ENCODE measurements at places on chromosomes 4 and X.

GRCh38 chrX:9180623-9181022 lies 146.7 kb upstream of the FAM9B start:
- no peak for DNase-seq

DNA sequence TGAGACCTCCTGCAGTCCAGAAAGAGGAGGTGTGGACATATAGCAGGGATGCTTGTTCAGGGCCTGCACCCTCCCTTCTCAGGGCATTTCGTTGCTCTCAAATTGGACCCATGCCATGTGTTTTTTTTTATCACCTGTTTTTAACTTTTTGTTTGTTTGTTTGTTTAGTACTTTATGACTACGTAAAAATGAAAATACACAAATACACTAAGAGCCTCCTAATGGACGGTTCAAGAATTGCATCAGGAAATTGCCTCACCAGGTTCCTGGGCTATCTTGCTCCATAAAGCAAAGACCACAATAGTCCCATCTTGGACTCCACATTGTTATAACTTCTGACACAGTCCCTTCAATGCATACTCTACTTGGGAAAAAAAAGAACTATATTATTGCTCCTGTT lies 1685.9 kb upstream of the TENM3 start:
- DNase-seq = no peak

GRCh38 chrX:100353326-100353725 lies 56.7 kb downstream of the PCDH19 start:
- no peak for DNase-seq

GRCh38 chr4:36758312-36759178 lies 477.1 kb downstream of the DTHD1 start:
- no peak for DNase-seq

GRCh38 chr4:151888367-151888866 lies 127.6 kb upstream of the GATB start:
- DNase-seq = no peak

DNA sequence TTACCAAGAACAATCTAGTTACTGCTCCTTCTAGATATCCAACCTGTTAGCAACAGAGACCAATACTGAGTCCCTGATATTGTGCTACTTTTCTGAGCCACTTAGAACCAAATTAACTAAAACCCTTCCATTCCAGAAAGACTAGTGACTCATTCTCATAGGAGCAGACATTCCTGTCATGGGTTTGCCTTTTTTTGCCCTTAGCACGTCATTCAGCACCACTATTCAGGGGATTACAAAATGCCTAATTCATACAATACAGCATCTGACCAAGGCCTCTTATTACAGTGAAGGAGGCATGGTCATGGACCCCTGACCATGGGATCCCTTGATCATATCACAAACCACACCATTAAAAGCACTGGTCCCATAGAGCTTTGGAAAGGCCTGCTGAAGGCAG lies 123.8 kb upstream of the CXCL13 start:
- no peak for DNase-seq

DNA sequence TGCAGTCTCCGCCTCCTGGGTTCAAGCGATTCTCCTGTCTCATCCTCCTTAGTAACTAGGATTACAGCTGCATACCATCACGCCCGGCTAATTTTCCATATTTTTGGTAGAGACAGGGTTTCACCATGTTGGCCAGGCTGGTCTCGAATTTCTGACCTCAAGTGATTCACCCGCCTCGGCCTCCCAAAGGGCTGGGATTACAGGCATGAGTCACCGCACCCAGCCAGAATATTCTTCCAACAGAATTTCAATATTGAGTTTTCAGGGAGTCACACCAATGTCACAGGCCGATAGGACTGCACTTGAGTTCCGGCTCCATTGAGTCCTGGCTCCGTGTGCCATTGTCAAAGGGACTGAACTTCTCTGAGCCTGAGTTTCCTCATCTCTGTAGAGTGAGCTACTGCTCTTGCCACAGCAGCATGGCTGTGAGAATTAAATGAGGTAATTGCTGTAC lies 82.9 kb downstream of the CLCN4 start:
- no peak for DNase-seq

DNA sequence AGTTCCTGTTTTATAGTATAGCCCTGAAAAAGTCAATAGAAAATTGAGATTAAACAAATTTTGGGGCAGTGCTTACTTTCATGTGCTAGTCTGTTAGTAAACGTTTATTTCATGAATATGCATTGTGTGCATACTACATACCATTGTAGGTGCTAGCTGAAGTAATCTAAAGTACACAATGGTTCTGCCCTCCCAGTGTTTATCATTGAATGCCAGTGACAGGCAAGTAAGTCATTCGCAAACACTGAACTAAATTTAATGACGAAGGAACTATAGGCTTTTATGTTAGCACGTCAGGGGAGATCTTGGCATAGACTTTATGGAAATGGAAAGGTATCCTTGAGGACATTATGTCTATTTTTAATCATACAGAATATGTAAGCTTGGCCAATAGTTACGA lies 426.9 kb upstream of the EPHA5 start:
- DNase-seq = no peak

GRCh38 chr4:81499840-81500239 lies 28.1 kb upstream of the RASGEF1B start:
- DNase-seq = no peak

DNA sequence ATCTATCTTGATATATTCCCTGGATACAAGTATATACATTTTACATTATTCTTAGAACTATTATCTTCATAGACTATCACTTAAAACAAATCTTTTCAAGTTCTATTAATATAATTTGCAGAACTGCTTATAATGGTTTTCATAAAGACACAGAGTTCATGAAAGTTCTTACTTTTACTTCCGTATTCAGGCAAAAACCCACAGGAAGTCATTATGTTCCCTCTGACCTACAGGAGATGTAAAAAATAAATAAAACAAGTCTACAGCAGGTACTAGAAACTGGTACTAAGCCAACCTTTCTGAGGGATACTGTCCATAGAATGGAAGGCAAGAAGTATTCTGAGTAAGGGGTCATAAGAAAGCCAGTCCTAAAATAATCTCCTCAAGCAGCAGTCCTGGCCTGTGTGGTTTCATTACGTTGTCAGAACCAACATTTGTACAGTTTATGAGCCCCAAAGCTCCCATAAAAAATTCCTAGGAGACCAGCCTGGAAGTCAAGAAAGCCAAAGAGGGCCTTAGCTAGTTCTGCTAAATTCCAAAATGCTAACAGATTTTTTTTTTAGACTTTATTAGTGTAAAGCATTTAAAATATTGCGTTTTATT lies 68.6 kb downstream of the CAMK2D start:
- no peak for DNase-seq

DNA sequence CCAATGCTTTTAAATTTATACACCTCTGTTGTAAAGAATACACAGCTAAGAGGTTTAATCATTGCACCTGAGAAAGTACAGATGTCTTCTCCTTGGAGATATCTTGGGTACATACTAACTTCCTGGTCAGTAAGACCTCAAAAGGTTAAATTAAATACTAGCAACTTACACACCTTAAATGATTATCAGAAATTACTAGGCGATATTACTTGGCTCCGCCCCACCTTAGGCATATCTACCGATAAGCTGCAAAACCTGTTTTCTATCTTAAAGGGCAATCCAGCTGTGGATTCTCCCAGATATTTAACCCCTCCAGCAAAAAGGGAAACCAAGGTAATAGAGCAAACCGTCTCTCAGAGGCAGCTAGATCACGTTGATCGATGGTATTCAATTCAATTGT lies 819.4 kb downstream of the FAM133A start:
- DNase-seq = no peak

DNA sequence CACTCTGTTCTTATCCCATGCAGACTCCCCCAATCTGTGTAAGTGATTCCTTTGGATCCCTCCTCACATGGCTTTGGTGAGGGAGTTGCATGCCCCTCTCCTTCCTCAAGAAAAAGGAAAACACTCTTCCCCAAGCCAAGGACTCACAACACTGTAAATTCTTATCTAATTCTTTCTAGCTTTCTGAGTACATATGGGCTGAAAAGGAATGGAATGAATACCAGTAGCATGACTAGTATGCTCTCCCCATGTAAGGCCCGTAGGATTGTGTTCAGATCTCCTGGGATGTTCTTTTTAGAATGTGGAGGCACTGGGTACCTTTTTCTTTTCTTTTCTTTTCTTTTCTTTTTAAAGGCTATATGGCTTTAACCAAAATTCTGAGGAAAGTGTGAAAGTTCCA lies 17.0 kb upstream of the MAGED1 start:
- no peak for DNase-seq

DNA sequence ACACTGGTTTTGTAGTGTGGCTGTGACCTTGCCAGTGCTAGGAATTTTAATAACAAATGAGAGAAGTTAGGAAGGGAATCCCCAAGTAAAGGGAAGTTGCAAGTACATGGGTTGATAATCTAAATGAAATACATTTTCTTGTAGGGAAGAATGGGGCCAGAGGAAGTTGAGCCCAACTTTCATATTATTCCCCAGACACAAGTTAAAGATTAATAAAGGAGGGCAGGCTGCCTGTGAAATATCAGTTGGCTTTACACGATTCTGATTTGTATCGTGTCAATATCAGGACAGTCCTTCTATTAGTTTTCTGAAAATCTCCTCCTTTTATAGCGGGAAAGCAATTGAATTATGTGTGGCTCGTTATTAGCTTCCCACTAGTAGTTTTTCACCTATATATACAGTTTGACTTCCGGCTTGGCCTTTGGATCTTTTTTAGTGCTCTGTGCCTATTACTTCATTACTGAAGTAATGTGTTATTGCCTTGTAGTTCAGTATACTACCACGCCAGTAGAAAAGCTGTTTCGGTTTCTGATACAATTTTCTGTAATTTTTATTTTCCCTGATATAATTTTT lies 1.7 kb downstream of the PDLIM5 start:
- DNase-seq = no peak

- DNase-seq = no peak
Observed at GRCh38 chr4:183961795-183962194, 56.7 kb downstream of the STOX2 start.

DNA sequence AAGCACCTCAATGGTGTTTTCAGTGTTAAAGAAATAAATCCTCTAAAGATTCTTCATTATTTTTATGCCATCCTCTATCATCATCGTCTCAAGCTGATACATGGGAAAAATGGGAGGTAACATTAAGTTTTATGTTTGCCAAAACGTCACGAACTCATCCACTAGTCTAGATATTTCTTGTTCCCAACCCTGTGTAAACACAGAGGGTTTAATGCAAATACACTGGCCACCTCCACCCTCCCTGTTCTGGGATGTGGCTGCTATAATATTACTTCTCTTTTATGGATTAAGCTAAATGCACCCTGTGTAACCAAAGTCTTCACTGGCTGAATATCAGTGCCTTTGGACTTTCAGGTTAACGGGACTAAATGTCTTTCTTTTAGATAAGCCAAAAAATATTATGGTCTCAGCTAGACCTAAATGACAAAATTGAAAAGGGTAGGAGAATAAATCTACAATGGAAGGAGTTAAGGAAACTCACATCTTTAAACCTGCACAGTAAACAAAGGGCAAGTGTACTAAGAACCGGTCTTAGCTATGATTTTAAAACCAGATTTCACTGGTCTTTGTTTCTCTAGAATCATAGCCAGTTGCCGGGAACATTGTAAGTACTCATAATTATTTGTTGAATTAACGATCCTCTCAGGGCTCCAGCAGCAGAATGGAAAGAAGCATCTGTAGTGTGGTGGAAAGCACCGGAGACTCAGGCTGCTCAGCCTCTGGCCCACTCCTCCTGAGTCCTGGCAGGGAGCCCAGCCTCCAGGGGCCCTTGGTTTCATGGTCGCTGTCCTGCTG lies 103.5 kb upstream of the NOCT start:
- no peak for DNase-seq

DNA sequence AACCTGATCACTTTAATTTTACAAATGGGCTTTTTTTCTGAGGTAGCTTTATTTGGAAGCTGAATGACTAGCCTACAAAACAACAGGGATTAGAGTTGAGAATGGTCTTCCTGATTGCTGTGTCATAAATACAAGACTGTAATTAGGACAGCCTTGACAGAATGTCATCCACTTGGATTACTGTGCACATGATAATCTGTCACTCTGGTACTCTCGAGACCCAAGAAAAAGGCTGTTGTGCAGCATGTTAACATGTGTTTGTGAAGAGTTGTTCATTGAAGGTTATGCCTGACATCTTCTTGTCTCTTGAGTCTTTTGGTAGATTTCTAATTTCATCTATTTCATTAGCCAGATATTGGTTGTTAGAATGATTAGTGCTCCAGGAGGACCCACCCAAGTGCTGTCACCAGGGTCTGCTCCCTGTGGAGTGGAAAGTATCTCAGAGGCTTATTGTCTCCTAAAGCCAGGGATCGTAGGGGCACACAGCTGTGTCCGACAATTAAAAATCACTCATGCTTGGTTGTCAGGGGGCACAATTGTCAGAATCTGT lies 212.2 kb upstream of the GPRIN3 start:
- DNase-seq = no peak

- no peak for DNase-seq
Observed at GRCh38 chrX:8183346-8183745, 12.3 kb upstream of the VCX2 start.

Data from dorsolateral prefrontal cortex (tissue), 122 donors.